ENCODE measurements at places on chromosomes 4 and X.

DNA sequence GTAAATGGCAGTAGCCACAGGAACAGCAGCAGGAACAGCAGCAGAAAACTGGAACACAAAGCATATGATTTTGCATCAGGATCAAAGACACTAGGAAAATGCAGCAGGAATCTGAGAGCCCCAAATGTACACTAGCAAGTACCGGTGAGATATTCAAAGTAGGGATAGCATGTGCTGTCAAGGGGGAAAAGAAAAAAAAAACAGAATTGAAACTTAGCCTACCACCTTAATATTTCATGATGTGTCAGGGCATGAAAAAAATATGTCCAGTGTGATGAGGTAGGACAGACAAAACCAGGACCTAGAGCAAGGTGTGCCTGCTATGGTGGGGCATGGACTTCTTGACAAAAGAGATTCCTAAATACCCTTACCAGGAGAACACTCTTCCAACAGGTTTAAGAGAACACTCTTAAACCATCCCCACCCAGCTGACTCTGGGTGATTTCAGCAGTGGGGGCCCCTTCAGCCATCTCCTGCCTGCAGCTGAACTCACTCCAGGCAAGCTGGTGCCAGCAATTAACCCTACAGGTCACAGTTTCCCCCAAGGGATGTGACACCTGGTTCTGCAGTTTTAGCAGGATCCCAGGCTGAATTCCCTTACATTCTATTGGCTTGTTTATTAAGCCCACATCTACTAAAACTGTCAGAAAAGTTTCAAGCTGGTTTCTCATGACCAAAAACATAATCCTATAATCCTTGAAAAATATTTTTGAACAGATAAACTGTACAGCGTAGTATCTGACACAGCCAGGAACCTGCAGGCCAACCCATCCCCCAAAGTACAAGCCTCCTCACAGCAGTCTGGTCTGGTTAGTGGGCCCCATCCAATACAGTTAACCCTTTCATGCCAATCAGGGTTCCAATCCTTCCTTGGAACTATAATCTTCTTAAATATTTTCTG, 62.9 kb upstream of the FMR1 start:
- DNase-seq: no peak

DNA sequence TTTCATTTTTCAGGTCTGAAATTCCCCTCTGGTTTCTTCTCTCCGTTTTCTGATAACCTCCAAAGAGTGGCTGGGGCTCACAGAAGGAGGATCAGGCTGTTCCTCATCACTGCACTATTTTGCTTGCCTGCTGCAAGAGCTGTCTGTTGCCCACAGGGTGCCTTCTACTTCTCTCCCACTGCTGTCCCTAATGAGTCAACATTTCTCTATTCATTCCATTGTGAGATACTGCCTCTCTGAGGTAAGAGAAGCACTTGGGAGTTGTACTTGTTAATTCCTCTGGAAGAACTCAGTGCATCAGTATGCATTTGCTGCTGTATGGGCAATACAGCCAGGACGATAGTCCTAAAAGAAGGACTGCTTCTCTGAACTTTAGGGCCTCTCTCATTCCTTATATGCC, 34.8 kb downstream of the CT47B1 start:
- no peak for DNase-seq

- no peak for DNase-seq
Observed at GRCh38 chr4:53490965-53491622, 100.2 kb downstream of the LNX1 start.

GRCh38 chrX:70452143-70452733, 7.6 kb downstream of the DLG3 start:
- peak; percentile 63 for DNase-seq

DNA sequence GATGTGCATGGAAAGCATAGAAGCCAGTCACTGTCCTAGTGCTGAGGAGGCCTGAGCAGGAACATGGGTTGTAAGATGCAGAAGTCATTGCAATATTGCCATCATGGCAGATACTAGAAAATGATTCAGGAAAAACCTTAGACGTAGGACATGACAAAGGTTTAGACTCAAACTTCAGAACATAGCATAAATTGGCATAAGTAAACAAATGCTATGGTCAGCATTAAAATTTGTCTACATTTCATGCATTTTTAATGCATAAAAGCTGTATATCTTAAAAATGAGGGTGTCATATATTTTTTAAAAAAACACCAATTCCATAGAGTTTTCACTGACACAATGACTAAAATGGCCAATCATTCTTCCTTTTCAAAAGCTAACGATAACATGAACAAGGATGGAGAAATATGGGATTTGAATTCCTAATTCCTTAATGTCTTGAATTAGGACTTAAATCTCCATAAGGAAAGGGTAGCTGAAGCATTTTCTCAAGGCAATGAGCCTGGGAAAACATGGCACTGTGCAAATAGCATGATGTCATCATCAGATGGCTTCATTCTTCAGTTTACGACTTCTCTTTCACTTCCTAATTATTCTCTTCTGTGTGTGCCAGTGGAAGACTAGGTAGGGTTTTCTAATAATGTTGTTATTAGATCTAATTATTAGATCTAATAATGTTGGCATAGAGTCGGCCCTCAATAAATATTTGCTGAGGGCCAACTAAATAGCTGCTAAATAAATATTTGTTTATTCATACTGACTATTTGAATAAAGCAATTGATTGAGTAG, 125.1 kb upstream of the FRG1 start:
- no peak for DNase-seq

DNA sequence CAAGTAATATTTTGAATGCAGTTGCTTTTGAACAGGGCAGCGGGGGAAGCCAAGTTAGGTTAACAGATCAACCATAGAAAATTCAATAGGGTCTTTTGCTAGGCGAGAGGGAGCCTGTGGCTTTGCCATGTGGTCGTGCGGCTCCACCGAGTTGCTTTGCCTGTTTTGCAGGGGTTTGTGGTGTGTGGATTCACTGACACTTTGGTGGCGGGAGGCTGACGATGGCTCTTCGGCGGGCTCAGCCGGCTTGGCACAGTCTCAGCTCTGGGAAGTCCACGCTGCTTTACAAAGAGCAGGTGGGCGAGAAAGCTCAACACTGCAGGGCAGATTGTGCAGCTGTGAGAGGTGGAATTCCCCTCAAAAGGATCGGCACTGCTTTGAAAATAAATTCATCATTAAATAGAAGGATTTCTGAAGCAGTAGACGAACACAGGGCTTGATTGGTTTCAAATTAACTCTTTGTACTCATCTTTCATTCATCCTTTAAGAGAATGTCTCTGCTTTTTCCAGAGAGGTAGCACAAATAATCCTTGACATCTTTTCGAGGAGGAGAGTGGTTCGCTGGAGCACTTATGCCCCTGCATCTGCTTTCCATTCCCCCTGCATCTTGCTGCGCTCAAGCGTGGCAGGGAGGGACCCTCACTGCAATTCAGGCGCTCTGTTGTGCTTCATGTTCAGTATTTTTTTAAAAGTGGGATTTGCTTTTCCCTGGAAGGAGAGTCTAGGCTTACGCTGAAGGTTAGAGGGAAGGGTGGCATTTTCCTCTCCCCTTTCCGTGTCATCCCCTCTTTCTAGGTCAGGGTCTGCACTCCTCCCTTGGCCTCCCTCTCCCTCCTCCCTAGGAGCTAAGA, 201.8 kb upstream of the LEF1 start:
- DNase-seq: no peak

DNA sequence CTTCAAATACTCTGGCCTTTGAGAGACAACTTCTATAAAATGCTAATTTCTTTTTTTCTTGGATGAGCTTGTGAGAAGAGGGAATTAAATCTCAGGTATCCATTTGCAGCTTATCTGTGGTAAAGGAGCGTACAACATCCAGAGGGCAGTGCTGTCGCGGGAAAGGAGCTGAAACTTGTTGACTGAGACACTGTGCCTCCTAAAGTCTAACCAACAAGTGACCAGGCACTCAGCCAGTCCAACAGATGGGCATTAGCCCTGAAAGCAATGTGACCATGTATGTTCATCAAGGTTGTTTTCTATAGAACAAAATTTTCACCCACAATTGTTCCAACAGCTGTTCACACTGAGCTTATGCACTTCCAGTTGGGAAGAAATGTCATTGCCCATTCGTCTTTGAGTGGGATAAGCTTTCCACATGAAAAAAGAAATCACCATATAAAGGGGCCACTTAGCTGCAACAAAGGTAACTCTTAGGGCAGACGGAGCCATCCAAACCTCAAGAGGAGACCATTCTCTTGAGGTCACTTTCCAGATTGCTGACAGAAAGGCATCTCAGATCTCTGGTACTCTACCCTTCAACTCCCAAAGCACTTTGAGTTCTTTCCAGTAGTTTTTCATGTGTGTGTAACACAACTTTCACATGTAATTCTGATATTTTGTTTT, 244.8 kb upstream of the NEIL3 start:
- no peak for DNase-seq

GRCh38 chr4:134089885-134090284, 111.7 kb downstream of the PABPC4L start:
- no peak for DNase-seq

- DNase-seq: no peak
Observed at GRCh38 chr4:164621886-164622521, 131.9 kb upstream of the SMIM31 start.

DNA sequence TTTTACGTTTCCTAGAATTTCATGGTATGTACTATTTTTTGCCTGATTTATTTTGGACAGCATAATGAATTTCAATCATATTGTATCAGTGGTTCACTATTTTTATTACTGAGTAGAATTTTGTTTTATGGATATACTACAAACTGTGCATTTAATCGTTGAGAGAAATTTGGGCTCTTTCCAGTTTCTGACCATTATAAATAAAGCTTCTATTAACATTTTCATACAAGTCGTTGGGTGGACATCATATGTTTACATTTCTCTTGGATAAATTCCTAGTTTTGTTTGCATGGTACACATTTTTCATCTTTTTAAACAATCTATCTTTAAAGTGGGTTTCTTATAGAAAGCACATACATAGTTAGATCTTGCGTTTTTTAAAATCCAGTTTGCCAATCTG, 472.7 kb upstream of the MAGEB18 start:
- DNase-seq: no peak

- DNase-seq: no peak
Observed at GRCh38 chr4:24917076-24917856, 4.4 kb upstream of the CCDC149 start.

GRCh38 chr4:88396681-88397080, 18.0 kb downstream of the HERC6 start:
- DNase-seq: no peak

DNA sequence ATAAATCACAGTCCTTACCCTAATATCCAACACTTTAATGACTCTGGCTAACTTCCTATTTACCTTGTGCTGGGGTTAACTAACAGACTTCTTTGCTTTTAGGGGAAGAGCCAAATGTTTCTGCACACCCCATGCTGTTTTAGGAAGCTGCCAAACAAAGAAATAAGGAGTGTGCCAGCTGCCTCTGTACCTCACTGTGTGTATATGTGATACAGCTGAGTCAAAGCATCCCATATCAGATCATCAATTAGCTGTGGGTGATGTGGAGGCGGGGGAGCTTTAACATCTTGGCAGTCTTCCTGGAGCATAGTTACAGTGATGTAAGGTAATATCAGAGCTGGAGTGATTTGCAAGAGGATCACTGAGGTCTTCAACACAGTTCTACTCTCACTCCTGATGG, 95.4 kb downstream of the COL25A1 start:
- no peak for DNase-seq

DNA sequence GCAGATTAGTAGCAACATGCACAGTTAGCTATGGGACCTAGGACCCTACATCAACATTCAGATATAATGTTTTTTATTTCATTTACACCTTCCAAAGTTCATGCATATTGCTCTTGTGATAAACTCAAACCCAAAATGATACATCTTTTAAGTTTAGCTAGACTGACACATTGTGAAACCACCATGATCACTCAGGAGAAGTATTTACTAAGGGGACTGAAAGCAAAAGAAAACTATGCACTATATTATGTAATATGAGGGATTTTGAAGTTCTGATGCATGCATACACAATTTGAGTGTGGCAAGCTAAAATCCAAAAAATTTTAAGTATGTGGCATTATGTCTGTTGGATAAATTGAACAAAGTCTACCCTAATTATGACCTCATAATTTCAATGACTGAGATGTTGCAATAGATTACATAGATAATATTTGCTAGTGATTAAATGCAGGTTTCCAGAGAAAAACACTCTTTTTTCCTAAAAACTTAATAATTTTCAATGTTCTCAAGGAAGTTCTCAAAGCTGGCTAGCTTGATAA, 914.8 kb upstream of the GRIA3 start:
- DNase-seq: no peak
